Activated CD4-positive, alpha-beta memory T cell treated with anti-CD3 and anti-CD28 coated beads, Interleukin-2, amount 10 ng/mL, durations not matched to agents 7 days and 5 days (primary cell): ENCODE measurements at places on chromosomes 6 and 20. TPM values are rescaled to one million over a fixed set of nuclear protein-coding genes. Genes with fewer than 3 reads are reported as not detected.

Gene OXT
- total RNA-seq, result not detected

Gene RRAGD
- total RNA-seq, result 11.3 TPM

Gene NTSR1
- not detected for total RNA-seq

Gene OTOR
- total RNA-seq, result not detected

- H3K4me1 ChIP-seq, result no peaks in the 10 kb centered on the region
- no peak overlapping the region for H3K4me3 ChIP-seq
- no peak for DNase-seq
- no peaks in the 10 kb centered on the region for H3K36me3 ChIP-seq
These were observed 299.6 kb downstream of the TAF4 start for GRCh38 chr20:61765871-61766654.

- peaks cover 17% of the 10 kb centered on the region for H3K27me3 ChIP-seq
- no peak overlapping the region for H3K4me3 ChIP-seq
- no peaks in the 10 kb centered on the region for H3K4me1 ChIP-seq
- no peak for DNase-seq
These were observed 8.6 kb downstream of the OR10C1 start for GRCh38 chr6:29447670-29448069.

GRCh38 chr20:33061658-33062028, 7.9 kb downstream of the BPIFB3 start:
- no peaks in the 10 kb centered on the region for H3K36me3 ChIP-seq
- no peak overlapping the region for H3K4me3 ChIP-seq
- H3K27me3 ChIP-seq, result no peaks in the 10 kb centered on the region
- no peak overlapping the region for H3K27ac ChIP-seq
- no peak for DNase-seq

DNA sequence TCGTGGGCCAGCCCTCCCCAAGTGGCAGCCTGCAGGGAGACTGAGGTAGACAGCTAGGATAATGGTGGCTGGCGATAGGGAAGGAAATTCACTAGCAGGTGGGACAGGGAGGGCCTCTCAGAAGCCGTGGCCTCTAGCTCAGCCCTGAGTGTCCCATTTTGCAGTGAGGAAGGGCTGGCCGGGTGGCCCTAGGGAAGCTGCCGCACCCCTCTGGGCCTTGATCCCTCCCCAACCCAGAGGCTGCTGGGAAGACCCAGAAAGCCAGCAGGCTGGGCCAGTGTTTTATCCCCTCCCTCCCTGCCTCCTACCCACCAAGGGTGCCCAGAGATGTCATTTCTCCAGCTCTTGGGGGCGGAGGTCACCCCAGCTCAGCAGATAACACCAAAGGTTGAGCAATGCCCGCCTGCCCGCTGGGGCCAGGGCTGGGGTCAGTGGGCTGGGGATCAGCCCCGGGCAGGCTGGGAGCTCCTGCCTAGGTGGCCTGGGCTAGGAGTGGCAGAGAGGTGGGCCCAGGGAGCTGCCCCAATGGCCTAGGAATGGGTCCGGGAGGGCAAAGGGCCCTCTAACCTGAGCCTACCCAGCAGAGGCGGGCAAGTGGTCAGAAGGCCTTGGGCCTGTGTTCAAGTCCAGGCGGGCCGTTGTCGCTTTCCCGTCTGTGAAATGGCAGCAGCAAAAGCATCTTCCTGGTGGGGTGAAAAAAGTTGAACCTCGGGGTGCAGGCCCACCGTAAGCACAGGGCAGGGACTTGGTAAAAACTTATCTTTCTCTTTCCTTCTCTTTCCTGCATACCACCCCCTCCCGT, 1.6 kb upstream of the CEBPB start:
- no peak for DNase-seq
- peaks cover 16% of the 10 kb centered on the region for H3K27me3 ChIP-seq
- H3K4me3 ChIP-seq, result peak overlapping the region; percentile 21
- peaks cover 24% of the 10 kb centered on the region for H3K4me1 ChIP-seq

DNA sequence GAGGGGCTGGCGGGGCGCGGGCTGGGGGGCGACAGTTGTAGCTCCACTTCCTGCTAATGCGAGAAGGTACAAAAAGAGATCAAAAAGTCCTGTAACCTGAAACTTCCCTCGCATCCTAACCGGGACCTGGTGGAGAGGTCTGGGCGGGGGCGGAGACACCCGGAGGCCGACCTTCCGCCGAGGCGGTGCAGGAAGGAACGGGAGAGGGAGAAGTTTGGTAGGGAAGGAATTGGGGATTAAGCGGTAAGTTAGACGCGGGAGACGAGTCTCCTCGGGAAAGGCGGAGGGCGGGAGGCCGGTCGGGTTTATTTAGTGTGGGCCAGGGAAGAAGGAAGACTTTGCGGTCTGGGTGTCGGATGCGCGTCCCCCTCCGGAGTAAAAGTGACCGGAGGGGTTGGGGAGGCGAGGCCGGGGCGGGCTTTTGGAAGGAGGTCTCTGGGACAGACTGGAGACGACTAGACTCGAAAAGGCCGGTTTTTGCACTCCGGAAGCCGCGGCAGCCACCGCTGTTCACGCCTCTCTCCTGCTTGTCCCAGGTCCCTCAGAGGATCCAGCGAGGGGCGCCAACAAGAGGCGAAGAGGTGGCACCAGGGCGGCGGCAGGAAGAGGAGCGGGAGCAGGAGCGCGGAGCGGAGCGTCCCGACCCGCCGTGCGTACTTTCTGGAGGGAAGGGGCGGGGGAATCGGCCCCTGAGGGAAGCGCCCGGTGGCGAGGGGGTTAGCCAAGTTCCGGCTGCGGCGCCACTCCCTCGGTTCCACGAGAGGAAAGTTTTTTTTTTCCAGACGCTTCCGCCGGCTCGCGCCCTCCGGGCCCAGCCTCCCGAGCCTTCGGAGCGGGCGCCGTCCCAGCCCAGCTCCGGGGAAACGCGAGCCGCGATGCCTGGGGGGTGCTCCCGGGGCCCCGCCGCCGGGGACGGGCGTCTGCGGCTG, 734 bp downstream of the TPBG start:
- H3K4me3 ChIP-seq, result peak overlapping the region; percentile 71
- peaks cover 59% of the 10 kb centered on the region for H3K27me3 ChIP-seq
- peaks cover 23% of the 10 kb centered on the region for H3K4me1 ChIP-seq

DNA sequence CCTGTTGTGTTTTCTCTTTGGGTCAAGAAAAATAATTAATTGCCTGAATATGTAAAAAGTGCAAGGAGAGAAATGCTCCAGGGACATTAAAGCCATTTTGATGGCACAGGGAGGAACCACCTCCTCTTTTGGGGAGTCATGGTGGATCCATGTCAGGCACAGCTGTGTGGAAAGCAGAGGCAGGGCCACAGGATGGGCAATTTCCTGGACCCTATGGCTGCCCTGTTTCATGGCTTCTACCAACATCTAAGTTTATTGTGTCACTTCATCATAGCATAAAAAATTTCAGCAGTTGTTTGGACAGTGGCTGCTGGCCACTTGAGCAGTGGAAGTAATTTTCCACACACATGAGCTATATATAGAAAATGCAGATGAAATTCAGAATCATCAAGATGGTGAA, 238.2 kb downstream of the SYNE1 start:
- no peak for DNase-seq
- H3K36me3 ChIP-seq, result no peaks in the 10 kb centered on the region
- no peaks in the 10 kb centered on the region for H3K4me1 ChIP-seq

DNA sequence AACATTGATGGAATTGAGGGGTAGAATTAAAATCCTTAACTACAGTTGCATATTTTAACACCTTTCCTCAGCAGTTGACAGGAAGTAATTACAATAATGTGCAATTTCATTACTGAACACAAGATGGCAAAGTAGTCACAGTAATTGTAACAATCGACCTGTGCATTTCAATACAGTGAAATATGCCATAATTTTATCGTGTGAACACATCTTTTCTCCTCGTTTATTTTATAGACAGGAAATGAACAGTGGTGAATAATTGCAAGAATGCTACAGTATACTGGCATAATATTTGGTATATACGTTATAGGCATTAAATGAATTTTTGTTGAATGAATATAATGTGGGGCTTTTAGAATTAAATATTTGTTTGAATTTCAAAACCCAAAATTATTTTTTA, 25.0 kb downstream of the CYB5R4 start:
- H3K27me3 ChIP-seq, result no peaks in the 10 kb centered on the region
- peaks cover 6% of the 10 kb centered on the region for H3K4me1 ChIP-seq
- H3K4me3 ChIP-seq, result no peak overlapping the region
- no peak overlapping the region for H3K27ac ChIP-seq

GRCh38 chr20:13436530-13436929, 202.2 kb downstream of the TASP1 start:
- DNase-seq, result no peak
- no peak overlapping the region for H3K4me3 ChIP-seq
- H3K4me1 ChIP-seq, result no peaks in the 10 kb centered on the region
- H3K27me3 ChIP-seq, result no peaks in the 10 kb centered on the region
- H3K27ac ChIP-seq, result no peak overlapping the region

DNA sequence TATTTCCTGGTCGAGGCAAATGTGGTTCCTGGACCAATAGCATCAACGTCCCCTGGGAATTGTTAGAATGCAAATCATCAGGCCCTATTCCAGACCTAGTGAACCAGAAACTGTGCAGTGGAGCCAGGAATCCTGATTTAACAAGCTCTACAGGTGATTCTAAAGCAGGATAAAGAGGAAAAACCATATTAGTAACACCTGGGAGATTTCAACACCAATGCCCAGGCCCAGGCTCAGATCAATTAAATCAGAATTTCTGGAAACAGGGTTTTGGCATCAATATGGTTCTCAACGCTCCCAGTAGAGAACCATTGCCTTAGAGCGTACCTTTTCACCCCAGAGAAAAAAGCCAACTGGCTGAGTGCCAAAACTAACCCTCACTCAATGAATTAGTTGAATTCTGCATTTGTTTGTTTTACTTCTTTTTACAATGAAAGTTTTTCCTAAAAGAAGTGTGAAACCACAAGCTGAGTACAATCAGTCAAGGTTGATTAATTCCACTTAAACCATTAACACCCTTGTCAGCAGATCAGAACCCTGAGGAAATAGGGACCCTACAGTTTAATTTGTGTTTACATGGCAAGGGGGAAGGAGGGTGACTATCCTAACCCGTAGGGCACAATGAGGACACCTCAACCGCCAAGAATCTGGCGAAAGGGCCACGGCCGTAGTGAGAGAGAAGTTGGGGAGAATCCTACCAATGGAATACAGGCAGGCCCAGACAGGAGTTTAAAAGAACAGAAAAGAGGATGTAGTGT, 34.9 kb upstream of the LOC128125822 start:
- H3K27ac ChIP-seq, result no peak overlapping the region
- H3K4me3 ChIP-seq, result no peak overlapping the region

DNA sequence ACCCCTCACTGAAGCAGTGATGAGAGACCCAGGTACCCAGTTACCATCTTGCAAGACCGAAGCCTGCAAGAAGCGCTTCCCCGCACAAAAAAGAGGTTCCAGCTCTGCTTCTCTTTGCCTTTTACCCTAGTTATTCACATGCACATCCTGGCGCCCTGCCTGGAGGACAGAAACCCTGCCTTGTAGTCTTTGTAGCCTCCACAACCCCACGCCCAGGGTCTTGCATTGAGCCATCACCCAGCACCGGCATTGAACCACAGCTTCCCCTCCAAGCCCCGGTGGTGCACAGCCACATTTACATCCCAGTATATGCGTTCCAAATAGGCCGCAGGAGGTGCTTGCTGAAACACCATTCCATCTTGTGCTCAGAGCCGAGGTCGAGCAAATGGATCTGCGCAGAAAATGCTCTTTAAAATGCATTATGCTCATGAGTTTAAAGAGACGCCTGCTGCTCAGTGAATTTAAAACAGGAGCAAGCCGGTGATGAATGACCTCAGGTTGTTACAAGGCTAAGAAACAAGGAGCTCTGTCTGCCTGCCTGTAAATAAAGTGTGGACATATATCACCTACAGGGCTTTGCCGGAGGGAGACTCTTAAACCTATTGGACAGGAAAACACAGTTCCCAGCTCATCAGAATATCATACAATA, 61.7 kb downstream of the GNAS-AS1 start:
- peaks cover 16% of the 10 kb centered on the region for H3K27me3 ChIP-seq
- no peak for DNase-seq
- no peaks in the 10 kb centered on the region for H3K4me1 ChIP-seq

DNA sequence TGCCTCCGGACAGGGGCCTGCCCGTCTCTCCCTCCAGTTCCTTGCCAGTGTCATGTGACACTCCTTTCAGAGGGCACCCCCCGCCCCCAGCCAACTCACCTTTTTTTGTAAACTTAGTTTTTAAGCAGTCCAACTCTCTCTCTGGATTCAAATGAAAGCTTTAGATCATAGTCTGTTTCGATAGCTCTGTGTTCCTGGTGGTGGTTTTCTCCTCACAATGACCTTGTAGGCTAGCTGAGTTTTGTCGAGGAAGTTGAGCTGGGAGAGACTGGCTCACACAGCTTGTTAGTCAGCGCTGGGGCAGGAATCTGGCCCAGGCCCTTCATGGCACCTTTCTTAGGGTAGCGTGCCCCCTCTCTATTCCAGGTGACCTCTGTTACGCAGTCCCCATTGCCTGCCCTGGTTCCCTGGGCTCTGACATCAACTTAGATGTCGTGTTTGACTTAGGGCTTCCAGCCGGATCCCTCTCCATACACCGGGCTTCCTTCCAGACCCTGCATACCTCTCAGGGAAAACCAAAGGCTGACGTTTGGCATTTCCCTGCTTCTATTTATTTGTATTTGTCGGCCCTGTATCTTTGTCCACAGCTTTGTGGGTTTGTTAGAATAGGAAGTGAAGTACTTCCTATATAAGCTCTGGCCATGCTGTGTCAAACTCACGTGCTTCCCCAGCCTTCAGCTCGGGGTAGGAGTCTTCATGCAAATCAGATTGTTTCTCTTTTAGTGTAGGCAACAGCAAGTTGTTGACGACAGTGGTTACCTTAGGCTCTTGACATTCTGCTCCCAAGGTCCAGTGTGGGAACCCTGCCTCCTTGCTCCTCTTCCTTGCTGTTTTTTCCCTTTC, 12.7 kb downstream of the IGF2R start:
- H3K36me3 ChIP-seq, result peaks cover 7% of the 10 kb centered on the region
- peaks cover 80% of the 10 kb centered on the region for H3K4me1 ChIP-seq
- peak overlapping the region; percentile 61 for H3K4me3 ChIP-seq
- H3K27ac ChIP-seq, result peak overlapping the region; percentile 89

- no peaks in the 10 kb centered on the region for H3K36me3 ChIP-seq
- H3K27ac ChIP-seq, result no peak overlapping the region
- H3K4me3 ChIP-seq, result no peak overlapping the region
These were observed 341.3 kb downstream of the FOXA2 start for GRCh38 chr20:22243067-22243466.

DNA sequence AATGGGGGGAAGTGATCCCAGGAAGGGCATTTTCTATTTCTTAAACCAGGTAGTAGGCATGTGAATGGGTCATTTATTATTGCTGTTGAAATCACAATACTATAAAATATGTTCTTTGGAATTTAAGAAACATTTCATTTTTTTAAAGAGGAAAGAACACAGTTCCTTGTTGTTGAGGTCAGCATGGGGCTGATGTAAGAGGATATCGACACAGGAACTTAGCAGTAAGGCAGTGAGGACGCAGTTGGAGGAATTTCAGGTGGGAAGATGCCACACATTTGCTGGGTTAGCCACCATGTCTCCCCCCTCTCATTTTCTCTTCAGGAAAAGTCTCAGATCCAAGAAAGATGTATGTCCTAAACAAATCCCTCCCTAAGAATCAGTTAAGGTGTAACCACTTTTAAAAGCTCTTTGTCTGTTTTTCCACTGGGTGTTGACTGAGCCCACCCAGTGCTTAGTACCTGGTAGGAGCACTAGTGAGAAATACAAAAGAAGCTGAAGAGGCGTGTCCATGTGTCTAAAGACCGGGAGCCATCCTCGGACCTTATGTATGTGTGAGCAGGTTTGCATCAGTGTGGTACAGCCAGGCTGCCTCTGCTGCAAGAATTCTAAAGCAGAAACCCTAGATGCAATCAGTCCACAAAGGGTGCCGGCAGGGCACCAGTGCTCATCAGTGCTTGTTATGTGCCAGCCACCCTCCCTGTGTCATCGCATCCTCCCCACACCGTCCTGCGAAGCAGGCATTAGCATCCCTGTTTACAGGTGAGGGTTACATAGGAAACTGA, 98.9 kb downstream of the TCP11 start:
- H3K27ac ChIP-seq, result no peak overlapping the region
- peaks cover 4% of the 10 kb centered on the region for H3K4me1 ChIP-seq
- no peak overlapping the region for H3K4me3 ChIP-seq
- H3K36me3 ChIP-seq, result no peaks in the 10 kb centered on the region
- no peaks in the 10 kb centered on the region for H3K27me3 ChIP-seq
- DNase-seq, result no peak
